Activated CD4-positive, alpha-beta T cell treated with anti-CD3 and anti-CD28 coated beads for 48 hours (primary cell): ENCODE measurements at places on chromosomes 2 and 18.
A peak's percentile ranks its signal among the peaks of the same experiment; 100 is the strongest.

DNA sequence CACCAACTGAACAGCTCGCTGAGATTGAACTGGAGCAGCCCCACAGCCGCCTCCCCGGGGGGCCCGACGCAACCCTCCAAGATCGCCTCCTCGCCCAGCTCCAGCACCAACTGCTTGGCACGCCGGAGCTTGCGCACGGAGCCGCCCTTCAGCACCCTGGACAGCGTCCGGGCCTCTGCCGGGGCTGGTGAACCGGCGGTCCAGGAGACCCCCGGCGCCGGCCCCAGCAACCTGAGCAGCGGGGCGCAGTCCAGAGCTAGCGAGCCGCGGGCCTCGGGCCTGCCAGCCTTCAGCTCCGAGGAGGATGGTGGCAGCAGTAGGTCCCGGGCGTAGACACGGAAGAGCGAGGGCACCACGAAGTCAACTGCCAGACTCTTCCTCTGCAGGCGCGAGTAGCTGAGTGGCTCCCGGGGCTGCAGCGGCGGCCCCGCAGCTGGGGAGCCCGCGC is 1.2 kb downstream of the ALK start:
- DNase-seq, result peak; percentile 70

GRCh38 chr2:233114421-233114861 is 54.3 kb downstream of the INPP5D start:
- no peak for DNase-seq

DNA sequence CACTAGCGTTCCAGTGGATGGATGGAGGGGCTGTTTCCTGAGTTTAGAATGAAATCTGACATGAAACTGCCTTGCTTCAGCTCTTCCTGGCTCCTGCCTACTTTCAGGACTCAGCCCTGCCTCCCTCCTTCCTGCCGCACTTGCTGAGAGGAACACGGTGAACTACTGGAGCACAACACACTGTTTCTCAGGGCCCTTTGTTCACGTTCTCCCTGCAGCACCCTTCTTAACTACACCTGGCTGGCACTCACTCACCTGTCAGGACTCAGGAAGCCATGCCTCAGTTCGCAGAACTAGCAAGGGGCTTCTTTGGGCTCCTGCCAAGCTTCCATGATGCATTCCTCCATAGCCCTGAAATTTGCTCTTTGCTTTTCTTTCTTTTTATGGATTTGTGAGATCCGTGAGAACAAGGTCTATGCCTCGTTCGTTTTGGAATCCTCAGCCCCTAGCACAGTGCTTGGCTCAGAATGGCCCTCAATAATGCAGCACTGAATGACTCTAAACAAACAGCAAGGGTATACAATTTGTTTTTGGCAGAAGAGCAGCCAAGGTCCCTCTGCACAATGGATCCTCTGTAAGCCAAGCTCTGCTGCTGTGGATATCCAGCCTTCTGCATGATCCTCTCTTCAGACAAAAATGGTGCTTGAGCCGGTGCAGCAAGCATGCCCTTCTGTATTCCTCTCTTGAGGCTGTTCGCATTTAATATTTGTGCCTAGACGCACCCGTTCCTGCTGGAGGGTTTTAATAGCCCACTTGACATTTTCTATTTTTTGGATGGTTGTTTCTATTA is 357.0 kb downstream of the TSN start:
- DNase-seq, result no peak

- DNase-seq, result no peak
Observed at GRCh38 chr2:197229509-197230443, 80.8 kb downstream of the ANKRD44 start.

GRCh38 chr2:125479143-125479636 is 1176.8 kb upstream of the GYPC start:
- DNase-seq, result no peak

DNA sequence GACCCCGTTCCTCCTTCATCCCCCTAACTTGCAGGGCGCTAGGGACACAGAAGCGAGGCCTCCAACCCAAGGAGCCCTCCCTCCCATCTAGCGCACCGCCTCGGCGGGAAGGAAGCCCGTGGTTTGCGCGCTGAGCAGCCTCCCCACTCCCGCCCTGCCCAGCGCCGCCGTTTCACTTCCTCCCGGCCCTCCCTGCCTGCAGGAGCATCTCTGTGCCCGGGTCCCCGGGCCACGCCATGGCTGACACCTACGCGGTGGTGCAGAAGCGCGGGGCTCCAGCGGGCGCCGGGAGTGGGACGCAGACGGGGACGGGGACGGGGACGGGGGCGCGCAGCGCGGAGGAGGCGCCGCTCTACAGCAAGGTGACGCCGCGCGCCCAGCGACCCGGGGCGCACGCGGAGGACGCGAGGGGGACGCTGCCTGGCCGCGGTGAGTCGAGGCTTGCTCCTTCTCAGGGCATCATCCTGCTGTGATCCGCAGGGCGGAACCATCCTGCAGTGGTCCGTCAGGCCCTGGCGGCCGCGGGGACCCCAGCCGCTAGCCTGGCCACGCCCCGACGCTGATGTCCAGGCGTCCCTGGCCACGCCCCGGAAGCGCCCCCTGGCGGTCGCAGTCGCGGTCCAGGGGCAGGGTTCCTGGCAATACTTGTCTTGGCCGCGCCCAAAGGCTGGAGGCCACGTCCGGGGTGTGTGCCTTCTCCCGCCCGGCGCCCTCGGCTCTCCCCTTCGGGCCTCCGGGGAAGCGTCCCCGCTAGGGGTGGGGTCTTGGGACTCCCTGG is 16.4 kb downstream of the PTPN18 start:
- DNase-seq, result peak; percentile 80

- DNase-seq, result no peak
Observed at GRCh38 chr2:186031229-186031628, 292.6 kb downstream of the FSIP2 start.

DNA sequence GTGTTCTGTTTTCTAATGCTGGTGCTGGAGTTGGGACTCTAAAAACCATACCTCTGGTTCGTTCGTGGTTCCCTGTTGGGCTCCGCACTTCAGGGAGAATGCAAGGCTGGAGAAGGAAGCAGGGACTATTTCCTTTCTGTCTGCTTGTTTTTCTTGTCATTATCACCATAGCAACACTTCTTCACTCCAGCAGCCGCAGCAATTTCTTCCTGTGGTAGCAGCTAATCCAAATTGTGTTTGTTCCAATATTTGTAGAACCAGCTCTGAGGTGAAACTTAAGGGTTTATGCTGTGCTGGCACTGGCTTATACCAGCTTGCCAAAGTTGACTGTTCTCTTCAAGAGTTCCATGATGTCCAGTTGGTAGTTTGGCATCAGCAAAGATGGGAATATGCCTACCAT is 301.4 kb upstream of the SYT4 start:
- DNase-seq, result no peak
